Fibroblast of villous mesenchyme (primary cell): ENCODE measurements at places on chromosomes 13 and 19.
A peak's percentile ranks its signal among the peaks of the same experiment; 100 is the strongest.

- peak; percentile 30 for DNase-seq
Measured at GRCh38 chr19:53183146-53183764, 9.9 kb downstream of the ZNF665 start.

DNA sequence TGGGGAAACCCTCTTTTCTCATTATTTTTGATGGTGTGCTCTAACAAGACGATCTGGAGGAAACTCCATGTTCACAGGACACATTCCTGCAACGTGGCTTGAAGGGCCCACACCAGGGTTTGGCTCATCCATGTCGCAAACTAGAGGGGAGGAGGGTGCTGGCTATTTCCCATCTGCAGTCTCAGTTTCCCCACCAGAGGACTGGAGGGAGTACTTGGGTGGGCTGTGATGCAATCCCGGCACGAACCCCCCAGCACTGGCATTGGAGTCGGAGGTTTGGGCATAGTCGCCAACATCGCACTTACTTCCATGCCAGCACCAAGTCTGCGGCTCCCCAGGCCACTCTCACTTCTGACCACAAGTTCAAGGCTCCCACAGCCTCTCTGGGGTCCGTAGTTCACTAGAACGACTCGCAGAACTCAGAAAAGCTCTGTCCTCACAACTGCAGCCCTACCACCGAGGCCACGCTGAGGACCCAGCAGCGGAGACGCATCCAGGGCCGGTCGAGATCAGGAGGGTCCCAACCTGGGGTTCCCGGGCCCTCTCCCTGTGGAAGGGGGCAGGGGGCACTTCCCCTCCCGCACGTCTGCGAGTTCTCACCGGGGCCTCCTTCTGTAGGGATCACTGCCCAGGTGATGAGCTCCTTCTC is 165.6 kb upstream of the SOX1 start:
- no peak for DNase-seq

- DNase-seq = no peak
Measured at GRCh38 chr13:93878675-93879074, 600.8 kb downstream of the DCT start.

DNA sequence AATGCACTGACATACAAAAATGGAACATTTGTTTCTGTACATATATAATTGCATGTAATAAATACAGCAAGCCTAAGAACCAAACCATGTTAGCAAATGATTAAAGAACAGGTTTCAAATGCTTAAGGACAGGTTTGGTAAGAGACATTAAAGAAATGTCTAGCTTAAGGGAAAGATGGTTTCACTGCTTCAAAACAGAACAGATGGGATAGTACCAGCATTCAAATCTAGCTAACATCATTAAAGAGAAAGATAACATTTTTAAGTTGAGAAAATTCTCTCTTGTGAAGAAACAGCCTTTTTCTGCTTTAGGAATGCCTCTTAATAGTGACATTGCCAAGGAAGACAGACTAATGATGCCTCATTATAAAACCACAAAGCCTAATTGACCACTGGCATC is 52.5 kb upstream of the DOCK9 start:
- no peak for DNase-seq

DNA sequence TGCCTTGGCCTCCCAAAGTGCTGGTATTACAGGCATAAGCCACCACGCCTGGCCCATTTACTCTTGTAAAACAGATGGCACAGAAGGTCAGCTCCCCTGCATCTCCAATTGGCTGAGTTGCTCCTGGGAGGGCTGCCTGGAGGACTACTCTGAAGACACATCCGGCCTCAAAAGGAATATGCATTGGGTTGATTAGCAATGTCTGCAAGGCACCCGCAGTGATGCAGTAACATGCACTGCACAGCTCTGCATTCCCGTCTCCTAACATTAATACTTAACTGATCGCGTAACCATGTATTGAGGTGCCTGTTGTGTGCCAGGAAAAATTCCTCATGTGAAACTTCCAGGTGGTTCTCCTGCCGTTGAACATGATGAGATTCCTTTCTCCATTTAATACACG is 5.0 kb downstream of the ELAVL3 start:
- DNase-seq = no peak

DNA sequence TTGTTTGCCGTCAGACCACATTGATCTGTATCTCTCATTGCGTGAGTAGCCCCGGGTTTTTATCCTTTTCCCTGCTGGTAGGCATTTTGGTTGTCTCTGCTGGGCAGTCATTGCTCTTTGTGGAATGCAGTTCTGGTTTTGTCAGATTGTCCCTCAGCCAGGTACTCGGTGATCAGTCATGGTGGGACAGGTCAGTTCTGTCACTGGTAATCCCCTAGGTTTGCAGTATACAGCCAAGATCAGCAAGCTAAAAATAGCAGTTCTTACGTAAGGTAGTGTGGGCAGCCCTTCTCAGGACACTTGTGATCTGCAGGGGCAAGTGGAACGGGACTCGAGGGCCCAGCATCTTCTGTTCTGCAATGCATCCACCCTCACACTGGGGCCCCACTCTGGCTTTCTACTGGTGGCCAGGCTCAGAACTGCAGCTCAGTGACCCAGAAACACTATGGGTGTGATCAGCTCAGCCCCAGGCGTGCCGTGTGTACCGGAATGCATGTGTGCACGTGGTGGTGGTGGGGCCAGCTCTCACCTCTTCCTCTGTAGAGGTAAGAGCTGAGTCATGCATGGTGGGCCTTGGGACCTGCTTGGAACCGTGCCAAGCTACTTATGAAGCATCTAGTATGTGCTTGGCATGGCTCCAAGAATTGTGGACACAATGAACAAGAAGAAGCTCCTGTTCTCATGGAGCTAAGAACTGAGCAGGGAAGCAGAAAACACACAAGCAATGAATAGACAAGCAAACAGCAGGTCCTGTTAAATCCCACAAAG is 6.3 kb downstream of the PLEKHF1 start:
- DNase-seq = no peak

GRCh38 chr19:29714371-29714952 is 599 bp downstream of the C19orf12 start:
- peak; percentile 9 for DNase-seq

- DNase-seq = peak; percentile 84
Measured at GRCh38 chr19:19595171-19595701, 23.3 kb downstream of the PBX4 start.

DNA sequence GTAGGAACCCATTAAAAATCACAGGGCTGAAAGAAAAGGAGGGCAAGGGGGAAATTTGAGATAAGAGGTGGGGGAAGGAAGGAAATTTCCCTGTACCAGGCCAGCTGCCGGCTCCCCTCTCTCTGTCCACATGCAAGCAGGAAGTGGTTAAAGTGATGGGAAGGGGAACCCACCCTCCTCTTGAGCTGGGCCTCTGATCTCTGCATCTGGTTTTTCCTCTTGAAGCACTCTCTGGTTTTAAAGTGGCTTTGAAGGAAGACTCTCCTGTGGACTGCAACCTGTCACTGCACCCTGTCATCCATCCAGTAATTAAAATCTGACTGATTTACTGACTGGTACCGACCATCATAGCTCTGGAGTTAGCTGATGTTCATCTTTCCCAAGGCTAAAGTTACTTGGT is 239.6 kb downstream of the TSHZ3 start:
- peak; percentile 8 for DNase-seq

- DNase-seq = no peak
Measured at GRCh38 chr19:38152461-38153379, 71.3 kb downstream of the DPF1 start.

DNA sequence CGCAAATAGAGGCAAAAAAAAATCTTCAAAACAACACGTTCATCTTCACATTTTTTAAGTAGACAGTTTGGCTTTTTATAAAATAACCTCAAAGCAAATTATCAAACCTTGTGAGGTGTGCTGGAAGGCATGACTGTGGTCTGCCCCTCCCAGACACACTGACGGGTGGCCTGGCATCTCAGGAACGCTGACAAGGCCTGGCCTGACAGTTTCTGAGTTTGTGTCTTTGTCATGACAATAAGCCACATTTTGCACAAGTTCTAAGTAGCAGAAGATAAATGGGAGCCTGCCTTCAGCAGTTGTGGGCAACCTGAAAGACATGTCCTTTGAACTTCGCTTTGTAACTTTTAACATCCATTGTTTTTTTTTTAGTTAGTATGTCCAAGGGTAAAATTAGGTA is 38.5 kb downstream of the SOX21 start:
- no peak for DNase-seq

DNA sequence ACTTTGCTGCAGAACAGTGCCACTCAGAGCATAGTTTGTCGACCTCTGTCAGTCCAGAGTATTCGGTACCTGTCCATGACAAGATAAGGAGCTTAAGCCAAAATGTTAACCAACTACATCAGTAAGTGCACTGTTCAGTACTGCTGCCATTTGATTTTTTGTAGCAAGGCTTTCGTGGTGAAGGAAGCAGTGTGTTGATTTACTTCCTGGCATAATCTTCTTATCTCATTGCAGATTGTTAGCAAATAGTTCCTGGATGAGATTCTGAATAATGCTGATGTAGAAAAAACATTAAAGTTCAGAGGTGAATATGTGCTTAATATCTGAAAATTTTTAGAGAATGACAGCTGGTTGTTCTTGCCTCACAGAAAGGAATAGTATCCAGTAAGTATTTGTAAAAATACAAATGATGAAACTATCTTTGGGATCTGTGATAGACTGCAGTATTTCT is 85.7 kb downstream of the LRRC63 start:
- DNase-seq = peak; percentile 44

DNA sequence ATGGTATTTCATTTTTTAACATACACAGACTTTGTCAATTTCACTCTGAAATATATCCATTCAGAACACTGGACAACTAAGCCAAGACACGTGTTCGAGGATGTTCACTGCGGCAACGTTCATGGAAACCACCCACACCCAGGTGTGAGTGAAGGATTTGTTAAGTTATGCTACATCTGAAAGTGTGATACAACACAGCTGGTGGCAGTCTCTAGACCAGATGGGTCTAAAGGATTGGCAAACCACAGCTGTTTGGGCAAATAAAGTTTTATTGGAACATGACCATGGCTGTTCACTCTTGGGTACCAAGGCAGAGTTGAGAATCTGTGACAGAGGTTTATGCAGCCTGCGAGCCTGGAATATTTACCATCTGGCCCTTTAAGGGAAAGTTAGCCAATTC is 12.0 kb downstream of the SLC7A9 start:
- DNase-seq = no peak

DNA sequence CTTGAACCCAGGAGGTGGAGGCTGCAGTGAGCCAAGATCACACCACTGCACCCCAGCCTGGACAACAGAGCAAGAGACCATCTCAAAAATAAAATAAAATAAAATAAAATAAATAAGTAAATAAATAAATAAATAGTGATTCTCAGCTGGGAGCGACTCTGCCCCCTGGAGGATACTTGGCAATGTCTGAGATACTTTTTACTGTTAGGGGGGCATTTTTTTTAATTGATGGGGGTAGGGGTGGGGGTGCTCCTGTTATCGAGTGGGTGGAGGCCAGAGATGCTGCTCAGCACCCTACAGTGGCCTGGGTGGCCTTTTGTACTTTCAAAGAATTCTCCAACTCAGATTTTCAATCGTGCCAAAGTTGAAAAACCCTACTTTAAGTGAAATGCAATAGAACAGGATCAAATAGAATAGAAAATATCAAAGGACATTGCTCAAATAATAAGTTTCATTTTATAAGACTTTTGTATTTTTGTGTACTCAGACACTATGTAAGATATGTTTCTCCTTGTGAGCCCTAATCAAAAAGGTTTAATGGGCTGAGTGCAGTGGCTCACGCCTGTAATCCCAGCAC is 7.1 kb upstream of the CLPP start:
- peak; percentile 27 for DNase-seq

GRCh38 chr19:19139876-19140229 is 1.6 kb upstream of the TMEM161A start:
- no peak for DNase-seq

- peak; percentile 51 for DNase-seq
Measured at GRCh38 chr13:48750588-48751383, 97.1 kb downstream of the CYSLTR2 start.

GRCh38 chr19:7505682-7506384 is 10.1 kb upstream of the ZNF358 start:
- DNase-seq = no peak

- DNase-seq = no peak
Measured at GRCh38 chr19:907183-907853, 5.7 kb downstream of the R3HDM4 start.

- DNase-seq = peak; percentile 87
Measured at GRCh38 chr19:41226053-41226873, 7.2 kb downstream of the AXL start.

GRCh38 chr13:24678151-24678550 is 2.1 kb upstream of the ATP12A start:
- DNase-seq = no peak

- peak; percentile 13 for DNase-seq
Measured at GRCh38 chr13:66996503-66996902, 233.6 kb downstream of the PCDH9 start.

DNA sequence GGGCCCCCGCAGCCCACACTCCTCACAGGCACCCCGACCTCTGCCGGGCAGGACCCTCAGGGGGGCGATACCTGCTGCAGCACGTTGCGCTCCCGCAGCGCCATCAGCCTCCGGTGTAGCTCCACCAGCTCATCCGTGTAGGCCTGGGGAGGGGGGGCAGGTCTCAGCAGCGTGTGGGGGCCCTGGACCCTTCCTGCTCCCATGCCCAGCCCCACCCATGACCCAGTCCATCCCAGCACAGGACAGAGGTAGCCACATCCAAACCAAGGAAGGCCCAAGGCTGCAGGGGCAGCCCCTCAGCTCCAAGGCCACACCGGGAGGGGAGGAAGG is 66.5 kb downstream of the MLLT1 start:
- no peak for DNase-seq

DNA sequence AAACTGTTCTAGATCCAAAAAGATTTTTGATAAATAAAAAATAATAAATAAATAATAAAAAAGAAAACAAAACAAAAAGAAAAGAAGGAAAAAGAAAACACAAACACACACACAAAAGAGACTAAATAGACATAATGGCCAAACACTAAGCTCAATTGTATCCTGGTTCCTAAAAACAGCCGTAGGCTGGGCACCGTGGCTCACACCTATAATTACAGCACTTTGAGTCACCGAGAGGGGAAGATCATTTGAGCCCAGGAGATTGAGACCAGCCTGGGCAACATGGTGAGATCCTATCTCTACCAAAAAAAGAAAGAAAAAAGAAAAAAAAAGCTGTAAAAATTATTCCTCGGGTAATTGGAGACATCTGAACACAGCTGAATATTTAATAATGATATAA is 8.9 kb downstream of the ETHE1 start:
- no peak for DNase-seq

DNA sequence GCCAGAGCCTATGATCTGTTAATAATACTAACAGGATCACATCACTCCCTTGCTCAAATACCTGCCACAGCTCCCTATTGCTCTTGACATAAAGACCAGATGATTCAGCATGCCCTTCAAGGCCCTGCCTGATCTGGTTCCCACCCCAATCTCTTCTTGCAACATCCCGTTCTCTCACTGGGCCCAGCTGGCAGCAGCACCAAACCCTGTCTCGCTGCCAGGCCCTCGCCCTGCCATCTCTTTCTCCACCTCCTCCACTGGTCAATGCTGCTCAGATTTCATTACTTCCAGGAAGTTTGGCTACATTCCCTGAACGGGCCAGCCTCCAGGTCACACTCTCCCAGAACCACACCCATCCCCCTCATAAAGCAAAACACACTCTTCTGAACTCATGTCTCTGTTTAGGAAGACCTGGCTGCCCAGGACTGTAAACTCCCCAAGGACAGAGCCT is 8.6 kb upstream of the BCAT2 start:
- peak; percentile 90 for DNase-seq
